ENCODE measurements at places on chromosomes 11 and 22. TPM values are rescaled to one million over a fixed set of nuclear protein-coding genes. Genes with fewer than 3 reads are reported as not detected.

- no peak for DNase-seq
Measured at GRCh38 chr11:43508511-43508918, 149.8 kb downstream of the TTC17 start.

The SLC2A11 gene
- total RNA-seq, result 33.8 TPM

- DNase-seq, result no peak
Measured at GRCh38 chr22:39314251-39314971, 5.0 kb downstream of the RPL3 start.

DNA sequence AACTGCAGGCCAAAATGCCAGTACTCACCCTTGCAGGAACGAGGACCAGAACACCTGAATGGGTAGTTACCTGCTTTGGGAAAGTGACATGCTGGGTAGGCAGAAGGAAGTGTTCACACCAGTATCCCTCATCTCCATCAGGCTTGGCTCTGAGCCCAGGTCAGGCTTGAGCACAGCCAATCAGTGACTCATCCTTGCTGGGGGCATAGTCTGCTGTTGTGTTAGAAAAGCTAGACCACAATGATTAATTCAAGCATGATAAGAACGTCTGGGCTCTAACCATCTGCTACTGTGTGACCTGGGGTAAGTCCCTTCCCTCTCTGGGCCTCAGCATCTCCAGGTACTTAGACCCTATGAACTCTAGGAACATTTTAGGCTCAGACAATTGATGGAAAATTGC is 450.4 kb downstream of the MIAT start:
- no peak for DNase-seq

- DNase-seq, result no peak
Measured at GRCh38 chr11:44258190-44258489, 51.8 kb downstream of the ALX4 start.

DNA sequence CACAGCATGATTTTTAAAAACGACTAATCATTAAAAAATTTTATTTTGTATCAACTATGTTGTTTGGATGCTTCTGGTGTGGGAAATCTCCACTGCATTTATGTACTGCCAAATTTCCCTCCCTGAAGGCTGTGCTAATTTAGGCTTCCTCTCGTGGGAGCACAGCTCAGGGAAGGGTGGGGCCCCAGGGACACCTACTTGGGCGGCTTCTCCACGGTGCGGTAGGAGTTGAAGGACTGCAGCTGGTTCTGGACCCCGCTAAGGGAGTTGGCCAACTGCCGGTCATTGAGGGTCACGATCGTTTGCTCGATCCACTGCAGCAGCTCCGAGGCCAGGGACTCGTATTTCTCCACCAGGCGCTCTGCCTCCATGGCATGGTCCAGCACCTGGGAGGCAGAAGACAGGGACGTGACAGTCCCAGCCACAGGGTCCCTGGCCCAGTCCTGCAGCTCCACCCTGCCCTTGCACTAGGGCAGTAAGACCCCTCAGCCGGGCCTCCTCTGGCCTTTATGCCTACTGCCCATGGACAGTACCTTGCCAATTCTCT is 18.6 kb downstream of the SPTBN2 start:
- no peak for DNase-seq

DNA sequence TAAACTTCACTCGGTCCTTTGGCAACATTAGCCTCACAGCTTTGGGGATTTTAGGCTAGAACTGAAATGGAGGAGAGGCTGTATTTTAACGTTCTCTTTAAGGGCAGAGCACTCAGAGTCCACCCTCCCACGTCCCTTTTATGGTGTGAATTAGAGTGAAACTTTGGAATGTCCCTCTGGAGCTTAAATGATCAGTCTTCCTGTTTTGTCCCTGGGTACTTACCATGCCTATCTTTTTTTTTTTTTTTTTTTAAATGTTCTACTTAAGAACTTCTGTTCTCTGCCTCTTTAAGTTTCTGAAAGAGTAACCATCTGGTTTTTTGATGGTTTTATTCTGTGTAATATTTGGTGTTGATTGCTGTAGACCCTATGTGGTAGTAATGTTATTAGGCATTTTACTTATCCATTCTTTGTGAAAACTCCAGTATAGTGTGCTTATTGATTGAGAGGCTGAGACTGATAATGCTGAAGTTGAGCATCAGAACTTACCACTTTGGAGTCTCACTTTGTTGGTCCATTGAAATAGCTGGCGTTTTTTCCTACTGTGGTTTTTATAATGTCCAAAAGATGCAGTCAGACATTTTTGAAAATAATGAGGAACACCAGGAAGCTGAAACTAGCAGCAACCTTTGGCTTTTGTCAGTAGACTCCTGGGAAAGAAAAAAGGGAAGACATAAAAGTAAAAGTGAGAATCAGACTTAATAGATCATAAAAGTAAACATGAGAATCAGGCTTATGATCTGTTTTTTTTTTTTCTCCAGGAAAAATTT is 11.6 kb downstream of the UVRAG start:
- DNase-seq, result no peak

DNA sequence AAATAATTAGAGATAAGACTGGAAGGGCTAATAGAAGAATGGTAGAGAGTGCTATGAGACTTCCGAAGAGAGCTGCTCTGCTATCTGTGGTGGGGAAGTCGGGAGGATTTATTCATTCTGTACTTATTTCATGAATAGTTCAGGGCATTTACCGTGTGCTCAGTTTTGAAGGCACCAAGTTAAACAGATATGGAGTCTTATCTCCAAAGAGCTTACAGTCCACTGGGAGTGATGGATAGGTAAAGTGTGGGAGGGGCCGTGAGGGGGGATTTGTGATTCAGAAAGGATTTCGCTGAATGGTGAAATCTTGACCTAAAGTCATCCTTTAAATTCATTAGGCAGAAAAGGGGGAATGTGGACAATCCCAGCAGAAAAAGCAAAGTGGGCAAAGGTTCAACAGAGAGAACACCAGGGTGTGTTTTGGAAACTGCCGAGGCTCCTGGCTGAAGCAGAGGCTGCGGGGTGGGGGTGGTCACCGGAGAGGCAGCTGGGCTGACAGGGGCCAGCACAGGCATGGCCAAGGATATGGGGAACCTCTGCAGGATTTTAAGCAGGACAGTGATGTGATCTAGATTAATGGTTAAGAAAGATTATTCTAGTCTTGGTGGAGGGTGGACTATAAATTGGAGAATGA is 91.2 kb downstream of the UBASH3B start:
- no peak for DNase-seq

- peak; percentile 5 for DNase-seq
Measured at GRCh38 chr11:131246663-131247062, 123.8 kb upstream of the NTM start.

GRCh38 chr11:57458060-57458409 is 2.3 kb upstream of the RTN4RL2 start:
- no peak for DNase-seq

DNA sequence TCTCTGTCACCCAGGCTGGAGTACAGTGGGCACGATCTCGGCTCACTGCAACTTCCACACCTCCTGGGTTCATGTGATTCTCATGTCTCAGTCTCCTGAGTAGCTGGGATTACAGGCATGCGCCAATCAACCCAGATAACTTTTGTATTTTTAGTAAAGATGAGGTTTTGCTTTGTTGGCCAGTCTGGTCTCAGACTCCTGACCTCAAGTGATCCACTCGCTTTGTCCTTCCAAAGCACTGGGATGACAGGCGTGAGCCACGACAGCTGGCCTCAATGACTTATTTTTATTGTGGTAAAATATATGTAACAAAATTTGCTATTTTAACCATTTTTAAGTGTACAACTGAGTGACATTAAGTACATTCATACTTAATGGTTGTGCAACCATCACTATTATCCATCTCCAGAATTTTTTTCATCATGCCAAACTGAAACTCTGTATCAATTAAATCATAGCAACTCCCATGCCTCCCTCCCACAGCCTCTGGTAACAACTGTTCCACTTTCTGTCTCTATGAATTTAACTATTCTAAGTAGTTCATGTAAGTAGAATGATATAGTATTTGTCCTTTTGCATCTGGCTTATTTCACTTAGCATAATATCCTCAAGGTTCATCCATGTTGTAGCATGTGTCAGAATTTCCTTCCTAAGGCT is 50.7 kb upstream of the CWF19L2 start:
- DNase-seq, result no peak

- DNase-seq, result no peak
Measured at GRCh38 chr22:43890901-43891331, 897 bp downstream of the PNPLA5 start.

The C1QTNF5 gene
- not detected for total RNA-seq

DNA sequence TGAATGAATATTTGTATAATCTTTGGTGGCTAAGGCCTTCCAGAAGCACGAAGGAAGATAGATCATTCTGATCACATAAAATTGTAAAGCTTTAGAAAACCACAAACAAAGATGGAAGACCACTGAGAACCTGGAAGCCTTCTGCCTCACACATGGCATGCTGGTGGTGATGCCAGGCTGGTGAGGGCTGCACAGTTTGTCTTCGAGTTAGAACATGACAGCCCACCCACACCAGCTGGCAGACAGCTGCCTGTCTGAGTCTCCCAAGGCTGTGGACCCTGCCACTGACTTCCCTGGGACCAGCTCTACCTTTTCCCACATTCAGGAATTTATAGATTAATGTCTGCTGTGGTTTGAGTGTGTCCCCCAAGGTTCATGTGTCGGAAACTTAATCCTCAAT is 48.8 kb upstream of the B3GAT1 start:
- no peak for DNase-seq

The CRYBB2 gene
- total RNA-seq, result 0.39 TPM

The WBP2NL gene
- 0.44 TPM for total RNA-seq

The OVOL1 gene
- total RNA-seq, result 0.23 TPM

The LRRC10B gene
- 0.23 TPM for total RNA-seq

DNA sequence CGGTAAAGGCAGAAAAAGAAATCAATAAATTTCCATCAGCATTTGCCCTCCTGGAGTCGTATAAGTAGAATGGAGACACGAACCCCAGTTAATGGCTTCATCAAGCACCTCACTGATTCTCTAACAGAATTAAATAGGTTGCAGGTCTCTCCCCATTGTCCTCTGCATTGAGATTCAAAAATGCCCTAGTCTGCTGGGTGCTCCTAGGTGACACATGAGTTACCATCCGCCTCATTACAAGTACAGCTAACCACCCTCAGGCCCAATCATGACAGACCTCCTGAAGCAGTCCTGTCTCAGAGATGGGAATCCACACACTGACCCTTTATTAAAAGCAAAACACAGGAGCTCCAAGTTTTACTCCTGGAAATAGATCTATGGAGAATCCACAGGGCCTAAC is 31.4 kb downstream of the HSPA8 start:
- no peak for DNase-seq

DNA sequence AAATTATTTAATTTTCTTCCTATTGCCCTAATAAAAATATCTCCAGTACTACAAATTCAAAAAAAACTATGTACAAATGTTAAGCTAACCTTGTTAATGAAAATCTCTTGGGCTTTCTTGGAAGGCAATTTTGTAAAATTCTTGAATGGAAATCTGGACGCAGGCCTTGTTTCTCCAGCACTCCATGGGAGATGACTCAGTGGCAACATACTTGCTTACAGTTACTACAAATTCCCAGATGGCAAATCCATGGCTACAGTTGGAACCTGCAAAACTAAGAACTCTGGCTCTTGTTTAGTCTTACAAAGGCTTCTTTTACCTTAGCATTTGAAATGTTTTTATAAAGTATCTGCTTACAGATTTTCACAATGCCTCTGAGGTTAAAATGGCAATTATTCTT is 725.2 kb downstream of the DLG2 start:
- DNase-seq, result no peak

The FOLR3 gene
- total RNA-seq, result not detected

- no peak for DNase-seq
Measured at GRCh38 chr22:18012531-18012930, 11.8 kb downstream of the MICAL3 start.

The KCNK4 gene
- 1.1 TPM for total RNA-seq

The MAJIN gene
- total RNA-seq, result not detected

DNA sequence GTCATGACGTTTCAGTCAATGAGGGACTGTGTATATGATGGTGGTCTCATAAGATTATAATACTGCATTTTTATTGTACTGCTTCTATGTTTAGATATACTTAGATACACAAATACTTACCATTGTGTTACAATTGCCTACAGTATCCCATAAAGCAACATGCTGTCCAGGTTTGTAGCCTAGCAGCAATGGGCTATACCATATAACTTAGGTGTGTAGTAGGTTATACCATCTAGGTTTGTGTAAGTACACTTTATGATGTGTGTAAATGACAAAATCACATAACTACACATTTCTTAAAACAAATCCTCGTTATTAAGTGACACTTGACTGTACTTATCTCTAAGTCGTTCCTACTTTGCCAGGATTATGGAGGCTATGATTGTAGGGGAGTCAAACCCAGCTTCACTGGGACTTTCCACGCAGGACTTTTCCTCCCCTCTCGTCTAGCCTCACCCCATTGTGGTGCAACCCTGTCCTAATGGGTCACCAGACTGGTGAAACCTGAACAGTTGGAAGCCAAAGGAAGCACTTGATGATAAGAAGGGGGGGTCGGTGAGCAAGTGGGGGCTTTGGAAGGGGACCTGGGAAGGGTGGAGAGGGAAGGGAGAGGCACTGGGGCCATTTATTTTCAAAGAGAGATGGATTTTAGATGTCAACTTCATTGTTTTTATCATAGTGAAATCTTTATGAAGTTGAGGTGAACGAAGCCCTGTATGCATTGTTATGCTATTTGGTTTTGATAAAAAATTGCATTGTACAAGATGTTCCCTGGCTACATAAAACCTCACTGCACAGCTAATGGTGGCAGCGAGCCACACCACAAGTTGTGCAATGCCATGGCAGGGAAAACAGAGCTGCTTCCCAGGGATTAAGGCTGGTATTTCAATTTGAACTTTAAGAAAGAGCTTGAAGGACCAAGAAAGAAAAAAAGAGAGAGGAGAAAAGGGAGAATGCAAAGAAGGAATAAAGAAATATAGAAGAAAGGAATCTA is 129.1 kb downstream of the EHF start:
- no peak for DNase-seq

- no peak for DNase-seq
Measured at GRCh38 chr11:74540270-74540669, 46.7 kb upstream of the LIPT2 start.

The NXPE2 gene
- total RNA-seq, result not detected

The LRRC4C gene
- total RNA-seq, result 0.15 TPM

The PGAP2 gene
- total RNA-seq, result 72.2 TPM

The CEP126 gene
- 6.6 TPM for total RNA-seq

DNA sequence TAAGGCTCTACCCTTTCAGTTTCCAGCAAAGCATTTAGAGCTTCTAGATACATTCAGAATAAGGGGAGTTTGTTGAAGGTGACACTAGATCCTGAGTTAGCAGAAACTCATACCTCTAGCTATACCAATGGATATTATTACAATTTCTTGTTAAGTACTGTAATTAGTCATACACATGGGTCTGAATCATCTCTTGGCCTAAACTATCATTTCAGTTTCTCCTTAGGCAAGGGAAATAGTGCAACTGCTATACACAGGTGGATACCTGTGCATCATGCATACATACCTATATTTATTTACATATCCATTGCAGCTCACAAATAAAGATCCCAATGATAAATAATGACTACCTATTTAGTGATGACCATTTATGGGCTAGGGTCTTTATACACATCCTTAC is 45.1 kb upstream of the PAX6 start:
- DNase-seq, result no peak

The SGSM1 gene
- total RNA-seq, result 1.6 TPM

The TUBA8 gene
- total RNA-seq, result 1.3 TPM

GRCh38 chr11:44862558-44863101 is 88.1 kb downstream of the TP53I11 start:
- DNase-seq, result no peak

Measured in Panc1 (cell line).